ENCODE measurements at places on chromosomes 1 and 21.

DNA sequence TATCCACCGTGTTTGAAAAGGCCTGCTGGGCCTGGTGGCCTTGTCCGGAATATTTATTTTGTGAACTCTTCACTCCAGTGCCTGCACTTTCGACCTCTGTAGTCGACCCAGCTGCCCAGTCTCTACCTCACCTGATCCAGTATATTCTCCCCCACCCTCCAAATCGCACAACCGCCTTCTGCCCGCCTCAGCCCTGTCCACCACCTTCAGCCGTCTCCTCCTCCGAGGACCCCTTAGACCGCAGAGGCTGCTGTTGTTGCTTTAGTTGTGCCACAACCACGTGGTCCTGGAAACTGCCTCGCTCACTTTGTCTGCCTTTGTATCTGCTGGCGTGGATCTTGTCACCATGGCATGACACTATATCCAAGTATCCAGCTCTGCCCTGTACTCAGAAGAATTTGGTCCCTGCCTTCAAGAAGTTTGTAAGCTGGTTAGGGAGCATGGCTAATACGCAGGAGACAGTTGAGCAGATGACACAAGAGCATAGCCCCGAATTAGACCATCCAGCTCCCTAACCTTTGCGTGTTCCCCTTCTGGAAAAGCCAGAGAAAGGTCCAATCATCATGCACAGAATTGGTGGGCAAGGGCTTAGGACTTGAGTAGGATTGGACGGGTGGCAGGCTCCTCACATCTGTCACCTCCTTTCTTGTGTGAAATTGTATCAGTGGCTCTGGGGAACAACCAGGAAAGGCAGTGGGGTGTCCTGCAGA lies 1.5 kb downstream of the PHGDH start:
- no peak for DNase-seq

- DNase-seq, result no peak
These were observed 14.8 kb downstream of the VANGL1 start for GRCh38 chr1:115656461-115657077.

- peak; percentile 71 for DNase-seq
These were observed 9.5 kb upstream of the PIGR start for GRCh38 chr1:206955476-206956451.

GRCh38 chr1:172417557-172417956 lies 2.9 kb upstream of the C1orf105 start:
- no peak for DNase-seq

DNA sequence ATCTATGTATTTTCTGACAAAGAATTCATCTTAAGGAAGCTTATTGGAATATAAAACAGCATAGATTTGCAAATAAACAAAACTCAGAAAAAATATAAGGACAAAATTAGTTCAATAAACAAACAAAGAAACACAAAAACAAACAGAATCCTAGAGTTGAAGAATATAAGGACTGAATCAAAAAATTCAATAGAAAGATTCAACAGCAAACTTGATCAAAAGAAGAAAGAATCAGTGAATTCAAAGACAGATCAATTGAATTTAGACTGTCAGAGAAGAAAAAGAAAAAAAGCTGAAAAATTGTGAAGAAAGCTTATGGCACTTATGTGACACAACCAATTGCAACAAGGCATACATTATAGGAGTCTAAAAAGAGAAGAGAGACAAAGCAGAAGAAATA lies 770.0 kb upstream of the RGS18 start:
- no peak for DNase-seq

GRCh38 chr21:34887725-34888568 lies 161.2 kb downstream of the RUNX1 start:
- peak; percentile 85 for DNase-seq

GRCh38 chr1:182611787-182612186 lies 7.6 kb upstream of the RGS16 start:
- no peak for DNase-seq

DNA sequence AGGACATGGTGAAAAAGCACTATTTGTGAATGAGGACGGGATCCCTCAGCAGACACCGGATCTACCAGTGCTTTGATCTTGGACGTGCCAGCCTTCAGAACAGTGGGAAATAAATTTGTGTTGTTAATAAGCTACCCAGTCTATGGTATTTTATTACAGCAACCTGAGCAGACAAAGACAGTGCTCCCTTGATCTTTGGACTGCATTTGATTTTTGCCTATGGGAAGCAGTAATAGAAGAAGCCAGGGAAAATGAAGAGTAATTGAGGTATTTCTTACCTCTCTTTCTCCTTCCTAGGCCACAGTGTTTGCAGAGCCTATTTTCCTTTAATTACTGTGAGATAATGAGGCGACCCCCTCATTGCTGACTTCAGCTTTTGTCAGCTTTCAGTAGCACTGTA lies 87.9 kb downstream of the PDE4B start:
- no peak for DNase-seq

GRCh38 chr1:205301205-205301821 lies 20.2 kb downstream of the NUAK2 start:
- peak; percentile 98 for DNase-seq

DNA sequence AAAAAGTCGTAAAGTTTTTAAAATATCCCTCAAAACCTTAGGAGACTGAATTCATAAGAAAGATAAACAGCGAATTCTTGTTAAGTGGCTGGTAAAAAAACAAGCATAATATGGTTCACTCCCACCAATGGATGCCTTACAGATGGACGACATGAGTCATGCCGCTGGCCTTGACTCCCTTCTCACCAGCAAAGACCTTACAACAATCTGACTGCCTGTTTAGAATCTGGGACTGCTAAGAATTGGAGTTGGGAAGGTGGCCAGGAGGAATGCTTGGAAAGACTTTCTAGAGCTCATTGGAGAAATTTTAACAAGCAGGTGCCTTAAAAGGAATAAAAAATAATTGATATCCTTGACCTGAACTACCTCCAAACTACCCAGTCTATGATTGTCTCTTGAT lies 206.9 kb upstream of the FMN2 start:
- no peak for DNase-seq

DNA sequence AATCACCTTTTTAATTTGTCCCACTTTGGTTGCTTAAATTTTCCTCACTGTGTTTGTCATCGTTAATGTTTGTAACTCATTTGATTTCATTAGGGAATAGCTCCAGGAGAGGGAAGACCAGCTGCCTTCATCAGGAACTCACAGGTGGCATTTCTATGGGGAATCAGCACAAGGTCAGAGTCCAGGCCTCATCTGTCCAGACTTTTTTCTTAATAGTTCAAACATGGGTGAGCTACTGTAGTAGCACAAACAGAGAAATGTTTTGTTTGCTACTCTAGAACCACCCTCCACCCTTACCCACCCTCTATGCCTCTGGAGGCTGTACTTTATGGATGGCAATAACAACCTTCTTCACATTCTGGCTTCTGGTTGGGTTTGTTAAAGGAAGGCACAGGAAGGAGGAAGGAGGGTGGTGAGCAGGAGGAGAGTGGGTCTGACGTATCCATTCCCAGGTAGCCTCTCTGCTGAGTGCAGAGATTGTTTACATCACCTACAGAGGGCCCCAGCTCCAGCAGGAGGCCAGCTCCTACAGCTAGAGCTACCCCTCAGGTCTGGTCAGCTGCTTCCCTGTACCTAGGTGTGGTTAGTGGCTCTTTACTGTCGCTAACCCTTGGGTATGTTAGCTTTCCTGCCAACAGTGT lies 8.1 kb upstream of the TEDDM1 start:
- no peak for DNase-seq

GRCh38 chr1:61244114-61244513 lies 161.8 kb downstream of the NFIA start:
- peak; percentile 61 for DNase-seq

All from fibroblast of skin of left quadriceps (primary cell).